ENCODE measurements at places on chromosomes 2 and 18.

DNA sequence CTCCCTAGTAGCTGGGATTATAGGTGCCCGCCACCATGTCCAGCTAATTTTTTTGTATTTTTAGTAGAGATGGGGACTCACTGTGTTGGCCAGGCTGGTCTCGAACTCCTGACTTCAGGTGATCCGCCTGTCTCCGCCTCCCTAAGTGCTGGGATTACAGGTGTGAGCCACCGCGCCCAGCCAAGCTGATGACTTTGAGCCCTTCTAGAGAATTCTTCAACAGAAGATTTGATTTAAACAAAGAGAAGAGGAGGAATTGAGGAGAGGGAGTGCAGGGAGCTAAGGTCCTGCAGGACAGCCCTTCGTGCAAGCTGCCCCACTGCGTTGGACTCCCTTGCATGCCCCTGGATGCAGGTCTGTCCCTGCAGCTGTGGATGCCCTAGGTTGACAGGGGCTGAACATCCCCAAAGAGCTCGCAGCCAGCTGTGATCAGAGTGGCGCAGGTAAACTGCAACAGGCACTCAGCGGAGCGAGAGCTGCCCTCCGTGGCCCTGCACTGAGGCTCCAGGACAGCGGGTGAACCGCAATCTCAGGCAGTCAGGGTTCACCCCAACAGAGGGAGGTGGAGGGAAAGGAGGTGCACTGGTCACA lies 13.7 kb downstream of the ADRA2B start:
- no peak for DNase-seq

DNA sequence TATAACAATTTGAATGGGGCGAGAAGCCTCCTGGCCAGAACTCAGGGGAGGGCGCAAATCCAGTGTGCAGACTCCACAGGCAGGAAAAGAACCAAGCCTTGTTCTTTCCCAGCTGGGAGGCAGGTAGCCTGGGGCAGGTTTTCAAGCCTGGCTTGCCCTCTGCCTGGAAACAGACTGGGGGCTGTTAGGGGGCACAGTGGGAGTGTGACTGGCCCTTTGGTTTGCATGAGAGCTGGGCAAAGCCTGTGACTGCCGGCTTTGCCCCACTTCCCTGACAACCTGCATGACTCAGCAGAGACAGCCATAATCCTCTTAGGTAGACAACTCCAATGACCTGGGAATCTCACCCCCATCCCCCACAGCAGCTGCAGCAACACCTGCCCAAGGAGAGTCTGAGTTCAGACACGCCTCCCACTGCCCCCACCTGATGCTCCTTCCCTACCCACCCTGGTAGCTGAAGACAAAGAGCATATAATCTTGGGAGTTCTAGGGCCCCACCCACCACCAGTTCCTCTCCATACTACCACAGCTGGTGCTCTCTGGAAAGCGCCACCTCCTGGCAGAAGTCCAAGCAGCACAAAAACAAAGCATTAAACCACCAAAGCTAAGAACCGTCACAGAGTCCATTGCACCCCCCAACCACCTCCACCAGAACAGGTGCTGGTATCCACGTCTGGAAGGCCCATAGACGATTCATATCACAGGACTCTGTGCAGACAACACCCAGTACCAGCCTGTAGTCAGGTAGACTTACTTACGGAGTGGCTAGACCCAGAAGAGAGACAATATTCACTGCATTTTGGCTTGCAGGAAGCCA lies 402.5 kb downstream of the STK39 start:
- no peak for DNase-seq

DNA sequence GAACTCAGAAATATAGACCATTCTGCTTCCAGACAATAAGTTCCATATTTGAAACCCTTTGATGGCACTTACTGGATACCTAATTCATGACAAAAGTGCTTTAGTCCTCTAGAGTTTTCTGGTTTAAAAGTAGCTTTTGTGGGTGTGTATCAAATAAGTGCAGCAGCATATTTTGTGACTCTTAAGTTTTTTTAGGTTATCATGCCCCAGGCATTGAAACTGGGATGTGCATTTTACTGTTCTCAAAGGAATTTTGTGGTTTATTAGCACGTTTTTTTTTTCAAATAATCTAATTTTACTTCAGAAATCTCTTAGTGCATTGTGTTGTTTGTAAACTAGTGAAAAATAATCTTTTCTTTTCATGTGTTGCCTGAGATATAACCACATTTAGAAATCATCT lies 1.5 kb downstream of the XRCC5 start:
- DNase-seq = no peak

DNA sequence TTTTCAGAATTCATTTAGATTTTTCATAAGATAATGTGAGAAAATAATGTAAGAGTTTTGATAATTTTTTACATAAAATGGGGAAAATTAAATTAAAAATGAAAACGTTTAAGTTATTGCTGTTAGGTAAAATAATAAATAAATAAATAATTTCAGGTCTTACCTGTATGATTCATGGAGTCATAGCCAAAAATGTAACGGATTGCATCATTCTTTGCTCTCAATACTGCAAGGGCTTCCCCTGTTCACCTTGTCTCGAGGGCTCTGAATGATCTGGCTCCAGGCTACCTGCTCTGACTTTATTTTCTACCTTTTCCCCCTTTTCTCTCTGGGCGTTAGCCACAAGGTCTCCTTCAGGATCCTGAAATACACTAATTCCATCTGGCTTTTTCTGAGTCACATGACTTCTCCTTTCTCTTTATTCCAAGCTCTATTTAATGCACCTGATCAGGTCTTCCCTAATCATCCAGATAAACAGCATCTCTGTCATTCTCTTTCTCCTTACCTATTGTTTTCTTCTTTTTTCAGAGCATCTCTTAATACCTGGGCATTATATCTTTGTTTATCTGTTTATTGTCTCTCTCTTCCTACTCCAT lies 30.0 kb upstream of the CFAP36 start:
- no peak for DNase-seq

DNA sequence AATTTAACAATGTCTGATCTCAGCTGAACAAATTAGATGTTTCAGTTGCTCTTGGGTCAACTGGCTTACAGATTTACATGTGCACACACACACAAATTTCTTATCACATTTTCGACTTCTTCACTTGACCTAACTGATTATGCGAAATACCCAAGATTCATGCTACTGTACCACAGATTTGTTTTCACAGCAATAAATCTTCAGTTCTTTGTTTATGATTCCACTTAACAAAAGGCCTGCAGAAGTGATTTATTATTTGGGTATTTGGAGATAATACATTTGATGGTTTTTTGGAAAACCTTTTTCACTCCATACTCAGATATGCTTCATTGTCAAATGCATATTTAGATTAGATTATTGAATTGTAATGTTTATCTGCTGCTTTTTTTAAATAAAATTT lies 129.0 kb downstream of the GALNT1 start:
- no peak for DNase-seq
